ENCODE measurements at places on chromosomes 11 and 22.

- H3K4me3 ChIP-seq, result no peak overlapping the region
- no peaks in the 10 kb centered on the region for H3K27me3 ChIP-seq
- peaks cover 7% of the 10 kb centered on the region for H3K4me1 ChIP-seq
- H3K27ac ChIP-seq, result no peak overlapping the region
- H3K36me3 ChIP-seq, result no peaks in the 10 kb centered on the region
- DNase-seq, result no peak
Observed at GRCh38 chr11:66562907-66563583, 5.4 kb downstream of the CTSF start.

DNA sequence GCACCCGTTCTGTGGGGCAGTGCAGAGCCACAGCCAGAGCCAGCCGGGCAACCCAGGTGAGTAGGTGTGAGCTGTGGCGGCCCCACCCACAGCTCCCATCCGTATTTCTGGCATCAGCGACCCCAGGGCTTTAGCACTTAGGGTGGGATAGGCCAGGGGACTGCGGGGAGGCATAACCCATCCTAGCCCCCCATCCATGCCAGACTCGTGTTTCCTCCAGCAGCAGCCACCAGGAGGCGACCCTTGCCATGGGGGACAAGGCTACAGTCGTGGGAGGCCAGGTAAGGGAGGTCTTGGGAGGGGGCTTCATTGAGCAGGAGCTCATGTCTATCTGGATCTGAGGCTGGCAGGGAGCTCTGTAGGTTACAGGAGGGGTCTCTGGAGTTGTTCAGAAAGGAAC lies 873 bp downstream of the OTOG start:
- H3K36me3 ChIP-seq, result no peaks in the 10 kb centered on the region
- H3K27ac ChIP-seq, result no peak overlapping the region
- no peak for DNase-seq
- H3K4me3 ChIP-seq, result no peak overlapping the region

DNA sequence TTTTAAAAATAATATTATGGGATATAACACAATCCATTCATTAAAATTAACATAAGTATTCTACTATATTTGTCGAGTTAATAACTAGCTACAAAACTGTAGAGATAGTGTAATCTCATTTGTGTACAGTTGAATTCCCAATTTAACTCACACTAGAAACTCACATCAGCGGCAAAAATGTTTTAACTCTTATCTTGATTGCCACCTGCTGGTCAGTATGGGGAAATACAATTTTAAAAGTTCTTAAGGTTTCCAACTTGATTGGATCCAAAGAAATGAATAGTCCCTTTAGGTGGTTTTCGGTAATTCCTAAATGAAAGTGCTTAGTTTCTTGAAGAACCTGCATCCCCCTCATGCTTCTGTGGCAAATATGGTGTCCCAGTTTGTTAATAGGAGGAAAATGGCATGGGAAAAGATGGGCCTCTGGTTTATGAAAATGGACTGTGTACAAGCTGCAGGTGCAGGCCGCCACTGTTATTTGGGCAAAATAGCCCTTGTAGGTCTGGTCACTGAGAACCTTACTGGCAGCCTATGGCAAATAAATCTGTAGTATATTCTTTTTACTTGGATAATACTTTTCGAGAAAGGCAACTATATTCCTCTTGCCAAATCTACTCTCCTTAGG lies 33.7 kb upstream of the SLC17A6 start:
- H3K36me3 ChIP-seq, result no peaks in the 10 kb centered on the region
- no peaks in the 10 kb centered on the region for H3K27me3 ChIP-seq
- H3K4me1 ChIP-seq, result no peaks in the 10 kb centered on the region
- DNase-seq, result no peak
- H3K27ac ChIP-seq, result no peak overlapping the region
- no peak overlapping the region for H3K4me3 ChIP-seq

DNA sequence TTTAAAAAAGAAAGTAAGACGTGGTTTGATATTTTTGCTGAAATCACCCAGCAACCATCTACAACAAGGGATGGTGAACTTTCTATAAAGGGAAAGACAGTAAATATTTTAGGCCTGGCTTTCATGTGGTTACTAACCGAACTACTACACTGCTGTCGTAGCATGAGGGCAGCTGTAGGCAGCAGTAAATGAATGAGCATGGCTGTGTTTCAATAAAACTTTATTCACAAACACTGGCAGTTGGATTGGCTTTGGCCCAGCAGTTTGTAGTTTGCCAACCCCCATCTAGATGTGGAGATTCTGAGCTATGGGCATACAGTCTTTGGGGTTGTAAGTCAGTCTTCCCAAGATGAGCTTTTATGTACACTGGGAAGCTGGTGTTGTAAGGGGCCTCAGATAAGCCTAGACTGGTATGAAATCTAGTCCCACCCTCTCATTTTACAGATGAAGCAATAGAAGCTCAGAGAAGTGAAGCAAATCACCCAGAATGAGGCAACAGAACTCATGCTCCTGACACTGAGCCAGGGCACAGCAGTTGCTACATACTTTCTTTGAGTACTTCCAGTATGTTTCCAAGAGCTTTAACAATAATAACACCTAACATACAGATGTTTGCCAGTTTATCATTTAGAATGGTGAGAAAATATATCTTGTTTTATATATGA lies 204.4 kb downstream of the ADAMTS15 start:
- no peak for DNase-seq
- H3K27me3 ChIP-seq, result no peaks in the 10 kb centered on the region
- H3K27ac ChIP-seq, result no peak overlapping the region
- peaks cover 9% of the 10 kb centered on the region for H3K4me1 ChIP-seq
- H3K36me3 ChIP-seq, result no peaks in the 10 kb centered on the region

- H3K4me1 ChIP-seq, result no peaks in the 10 kb centered on the region
- no peaks in the 10 kb centered on the region for H3K27me3 ChIP-seq
- H3K27ac ChIP-seq, result no peak overlapping the region
- H3K36me3 ChIP-seq, result no peaks in the 10 kb centered on the region
- no peak for DNase-seq
- no peak overlapping the region for H3K4me3 ChIP-seq
Observed at GRCh38 chr11:103332409-103332808, 223.2 kb downstream of the DYNC2H1 start.

GRCh38 chr11:108698844-108699642 lies 34.2 kb downstream of the DDX10 start:
- no peak for DNase-seq
- H3K36me3 ChIP-seq, result no peaks in the 10 kb centered on the region
- H3K27me3 ChIP-seq, result no peaks in the 10 kb centered on the region
- H3K4me3 ChIP-seq, result no peak overlapping the region
- H3K4me1 ChIP-seq, result no peaks in the 10 kb centered on the region
- H3K27ac ChIP-seq, result no peak overlapping the region

GRCh38 chr11:47143322-47143721 lies 33.4 kb downstream of the ARFGAP2 start:
- DNase-seq, result peak; percentile 58
- no peaks in the 10 kb centered on the region for H3K4me1 ChIP-seq
- H3K36me3 ChIP-seq, result no peaks in the 10 kb centered on the region

All from ovary (tissue), 10 donors.